ENCODE measurements at places on chromosomes 13 and 19.

DNA sequence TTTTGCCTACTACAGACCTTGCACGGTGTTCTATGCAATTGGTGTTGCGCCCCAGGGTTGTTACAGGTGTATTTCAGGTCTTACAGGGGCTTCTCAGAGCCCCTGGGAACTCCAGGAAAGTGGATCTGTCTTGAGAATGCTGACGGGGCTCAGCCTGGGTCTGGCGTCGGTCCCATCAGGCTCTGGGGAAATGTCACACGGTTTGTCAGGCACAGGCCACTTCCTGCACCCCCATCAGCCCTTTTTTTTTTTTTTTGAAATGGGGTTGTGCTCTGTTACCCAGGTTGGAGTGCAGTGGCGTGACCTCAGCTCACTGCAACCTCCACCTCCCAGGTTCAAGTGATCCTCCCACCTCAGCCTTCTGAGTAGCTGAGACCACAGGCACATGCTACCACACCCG, 13.2 kb downstream of the CLEC4G start:
- DNase-seq, result no peak

DNA sequence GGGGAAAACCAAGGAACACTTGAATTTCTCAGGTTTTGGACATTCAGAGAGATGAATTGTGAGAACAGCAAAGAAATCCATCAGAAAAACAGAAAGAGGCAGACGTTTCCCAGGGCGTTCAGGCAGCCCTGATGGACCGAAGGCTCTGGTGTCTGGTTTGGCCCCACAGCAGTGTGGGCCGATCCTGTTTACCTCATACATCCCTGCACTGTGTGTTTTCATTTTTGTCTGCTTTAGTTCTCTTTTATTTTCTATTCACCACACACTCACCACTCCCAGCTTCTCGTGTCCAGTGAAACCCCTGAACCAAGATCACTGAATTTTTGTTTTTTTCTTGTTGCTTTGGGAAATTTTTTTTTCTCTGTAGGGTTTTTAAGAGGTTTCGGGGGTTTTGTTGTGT, 11.9 kb upstream of the WDR18 start:
- DNase-seq, result no peak

- DNase-seq, result peak; percentile 22
These were observed 17.7 kb downstream of the INTS6 start for GRCh38 chr13:51435002-51435578.

DNA sequence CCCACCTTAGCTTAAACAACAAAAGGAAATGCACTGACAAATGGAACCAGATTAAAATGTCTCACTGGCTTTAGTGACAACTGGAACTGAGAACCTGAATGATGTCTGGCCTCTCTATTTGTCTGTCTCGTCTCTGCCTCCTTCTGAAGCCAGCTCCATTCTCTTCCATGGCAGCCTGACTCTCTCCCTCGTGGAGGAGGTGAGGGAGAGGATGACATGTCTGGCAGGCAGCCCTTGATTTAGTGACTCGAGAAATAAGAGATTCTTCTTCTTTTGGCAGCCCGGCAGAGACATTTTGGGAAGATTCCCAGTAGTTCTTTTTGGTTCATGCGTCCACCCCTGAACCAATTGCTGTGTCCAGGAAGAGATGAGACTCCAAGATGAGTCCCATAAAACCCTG, 131.7 kb downstream of the KLF5 start:
- DNase-seq, result no peak
